Activated T-helper 2 cell treated with anti-CD3 and anti-CD28 coated beads, Interferon-gamma antibody, Interleukin-2, Interleukin-4, amounts not matched to agents 10 μg/mL and 5 μg/mL and 100 μg/mL, durations not matched to agents 14 hours and 24 hours and 36 hours (primary cell): ENCODE measurements at places on chromosomes 5 and 9. TPM values are rescaled to one million over a fixed set of nuclear protein-coding genes. Genes with fewer than 3 reads are reported as not detected.

DNA sequence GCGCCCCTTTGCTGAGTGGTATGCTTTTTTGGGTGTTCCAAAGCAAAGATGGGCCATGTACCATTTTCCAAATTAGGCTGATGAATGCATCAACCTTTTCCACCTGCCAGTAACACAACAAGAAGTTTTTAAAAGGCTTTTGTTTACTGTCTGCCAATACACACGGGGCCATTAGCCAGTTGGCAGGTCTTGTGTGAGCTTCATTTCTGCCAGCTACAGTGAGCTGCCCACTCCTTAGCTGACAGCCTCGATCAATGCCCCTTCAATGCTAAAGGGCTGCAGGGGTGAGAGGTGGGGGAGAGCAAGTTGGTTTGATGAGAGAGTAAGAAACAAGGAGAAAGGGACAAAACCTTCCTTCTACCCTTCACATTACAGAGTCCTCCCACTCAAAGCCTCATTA, 128.7 kb downstream of the C5orf15 start:
- DNase-seq: no peak

DNA sequence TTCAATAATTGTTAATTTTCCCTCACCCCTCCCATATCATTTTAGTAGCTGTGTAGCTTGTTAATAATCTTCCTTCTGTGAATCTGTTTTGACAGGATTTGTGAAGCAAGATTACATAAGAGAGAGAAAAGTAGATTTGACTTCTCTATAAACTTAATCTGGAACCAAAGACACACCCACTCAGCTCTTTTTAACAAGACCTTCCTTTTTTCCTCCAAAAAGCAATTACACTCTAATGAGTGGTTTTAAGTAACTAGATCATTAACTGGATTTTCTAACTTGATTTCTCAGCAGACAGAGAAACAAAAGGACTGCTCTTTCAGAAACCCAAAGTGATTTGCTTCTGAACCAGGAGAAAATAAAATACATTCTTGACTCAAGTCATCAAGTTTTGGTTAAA, 21.9 kb downstream of the RFK start:
- DNase-seq: no peak

ENTREP1 gene
- not detected in 2 replicates for total RNA-seq

GRCh38 chr5:177388521-177389052, 4.4 kb downstream of the SLC34A1 start:
- no peak for DNase-seq

- DNase-seq: no peak
These were observed 58.5 kb upstream of the TSLP start for GRCh38 chr5:111013011-111013410.

DNA sequence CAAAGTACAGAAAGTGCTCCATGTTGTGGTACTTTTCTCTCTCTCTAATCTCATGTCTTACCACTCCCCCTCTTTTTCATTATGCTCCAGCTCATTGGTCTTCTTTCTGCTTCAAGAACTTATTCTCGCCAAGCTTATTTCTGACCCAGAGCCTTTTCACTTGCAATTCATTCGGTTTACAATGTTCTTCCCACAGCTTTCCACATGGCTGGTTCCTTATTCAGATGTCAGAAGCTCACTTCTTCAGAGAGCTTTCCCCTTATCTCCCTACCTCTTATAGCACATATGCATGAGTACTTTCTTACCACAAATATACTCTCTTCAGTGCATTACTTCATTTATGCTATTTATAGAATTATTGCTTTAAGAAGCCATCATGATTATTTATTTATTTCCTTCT, 338.8 kb upstream of the ATP10B start:
- DNase-seq: no peak

GRCh38 chr5:115179394-115180164, 9.9 kb upstream of the TRIM36 start:
- DNase-seq: no peak

FABP6 gene
- not detected in 2 replicates for total RNA-seq

DNA sequence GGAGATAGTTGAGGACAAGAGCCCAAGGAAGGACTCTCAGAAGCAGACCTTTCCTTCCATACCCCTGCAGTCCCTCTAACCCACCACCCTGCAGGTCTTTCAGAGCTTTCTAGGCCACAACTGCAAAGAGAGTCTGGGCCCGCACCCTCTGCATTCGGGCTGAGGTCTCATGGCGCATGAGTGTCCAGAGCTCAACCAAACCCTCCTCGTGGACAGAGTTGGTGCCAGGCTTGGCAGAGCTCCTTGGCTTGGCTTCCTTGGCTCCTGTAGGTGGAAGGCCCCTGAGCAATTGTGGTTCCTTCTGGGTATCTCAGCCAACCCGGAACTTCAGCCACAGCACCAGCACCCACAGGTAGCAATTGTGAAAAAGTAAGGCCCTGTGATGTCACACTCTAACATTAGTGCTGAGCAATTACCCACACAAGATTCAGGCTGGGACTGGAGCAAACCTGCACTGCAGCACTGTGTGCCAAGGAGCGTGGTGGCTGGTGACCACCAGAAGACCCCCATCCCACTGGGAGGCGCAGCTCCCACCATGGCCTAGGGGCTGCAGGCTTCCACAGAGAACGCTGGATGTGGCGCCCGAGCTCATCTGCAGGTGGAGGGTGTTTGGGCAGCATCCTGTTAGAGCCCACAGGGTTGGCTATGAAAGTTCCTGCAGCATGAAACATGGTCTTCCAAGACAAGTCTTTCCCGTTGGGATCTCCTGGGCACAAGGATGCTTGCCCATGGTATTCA, 38.8 kb downstream of the FOXI1 start:
- DNase-seq: no peak

SNAPC4 gene
- 22.7 and 22.9 TPM in 2 replicates for total RNA-seq

CTNND2 gene
- not detected in 2 replicates for total RNA-seq

GRCh38 chr9:28951945-28952344, 1378.7 kb upstream of the C9orf72 start:
- DNase-seq: no peak

GRCh38 chr5:80067016-80067415, 31.9 kb downstream of the THBS4 start:
- no peak for DNase-seq

GRCh38 chr9:16515879-16516301, 354.6 kb downstream of the BNC2 start:
- no peak for DNase-seq

GRCh38 chr5:155004138-155004744, 9.3 kb upstream of the KIF4B start:
- no peak for DNase-seq

PCDHA1 gene
- 0.07 TPM in 1 of 2 replicates, not detected in the other for total RNA-seq

DNA sequence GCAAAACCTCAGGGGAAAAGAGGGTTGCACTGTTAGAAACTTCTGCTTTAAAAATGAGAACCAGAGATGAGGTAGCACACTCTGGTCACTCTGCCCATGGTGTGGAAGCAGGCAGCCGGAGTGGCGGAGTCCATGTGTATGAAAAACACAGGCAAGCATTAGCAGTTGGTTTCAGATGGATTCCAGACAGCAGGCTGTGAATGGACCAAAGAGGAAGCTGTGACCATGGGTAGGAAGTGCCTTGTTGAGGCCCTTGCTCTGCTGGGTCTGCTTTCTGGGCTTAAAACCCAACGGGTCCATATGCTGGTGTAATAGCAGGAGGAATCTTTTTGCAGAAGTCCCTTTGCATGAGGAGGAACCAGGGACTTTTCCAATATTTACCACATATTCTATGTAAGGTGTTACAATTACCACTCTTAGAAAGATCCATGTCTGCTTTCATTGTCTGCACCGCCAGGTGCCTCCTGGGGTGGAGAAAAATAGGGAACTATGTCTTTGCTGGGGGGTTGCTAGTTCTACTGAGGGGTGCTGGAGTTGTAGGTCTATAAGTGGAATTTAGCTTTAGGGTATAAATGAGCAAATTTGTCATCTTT, 77.0 kb downstream of the ANKRD55 start:
- no peak for DNase-seq

FAM78A gene
- total RNA-seq: 55.3 and 55.5 TPM in 2 replicates

PCDHB13 gene
- total RNA-seq: 0.02 TPM in 1 of 2 replicates, not detected in the other
